Fibroblast of the aortic adventitia (primary cell): ENCODE measurements at places on chromosomes 2 and 18.

- DNase-seq: peak; percentile 93
These were observed 62.3 kb upstream of the YWHAQ start for GRCh38 chr2:9693196-9693491.

DNA sequence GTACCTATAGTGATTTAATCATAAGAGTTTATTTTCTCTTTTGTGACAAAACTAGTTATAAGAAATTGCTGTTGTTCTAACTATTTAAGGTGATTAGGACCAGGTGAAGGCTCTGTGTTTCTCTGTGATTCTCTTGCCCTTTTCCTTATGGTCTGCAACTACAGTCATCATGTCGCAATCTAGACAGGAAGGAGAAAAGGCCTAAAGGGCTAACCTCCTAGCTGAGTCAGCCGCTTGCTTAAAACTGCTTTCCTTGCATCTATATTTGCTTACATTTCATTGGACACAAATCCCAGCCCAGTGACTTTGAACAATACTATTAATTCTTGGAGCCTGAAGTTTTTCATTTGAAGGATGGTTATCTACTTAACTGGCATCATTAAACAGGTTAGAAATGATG, 93.1 kb downstream of the PIK3C3 start:
- DNase-seq: peak; percentile 81

DNA sequence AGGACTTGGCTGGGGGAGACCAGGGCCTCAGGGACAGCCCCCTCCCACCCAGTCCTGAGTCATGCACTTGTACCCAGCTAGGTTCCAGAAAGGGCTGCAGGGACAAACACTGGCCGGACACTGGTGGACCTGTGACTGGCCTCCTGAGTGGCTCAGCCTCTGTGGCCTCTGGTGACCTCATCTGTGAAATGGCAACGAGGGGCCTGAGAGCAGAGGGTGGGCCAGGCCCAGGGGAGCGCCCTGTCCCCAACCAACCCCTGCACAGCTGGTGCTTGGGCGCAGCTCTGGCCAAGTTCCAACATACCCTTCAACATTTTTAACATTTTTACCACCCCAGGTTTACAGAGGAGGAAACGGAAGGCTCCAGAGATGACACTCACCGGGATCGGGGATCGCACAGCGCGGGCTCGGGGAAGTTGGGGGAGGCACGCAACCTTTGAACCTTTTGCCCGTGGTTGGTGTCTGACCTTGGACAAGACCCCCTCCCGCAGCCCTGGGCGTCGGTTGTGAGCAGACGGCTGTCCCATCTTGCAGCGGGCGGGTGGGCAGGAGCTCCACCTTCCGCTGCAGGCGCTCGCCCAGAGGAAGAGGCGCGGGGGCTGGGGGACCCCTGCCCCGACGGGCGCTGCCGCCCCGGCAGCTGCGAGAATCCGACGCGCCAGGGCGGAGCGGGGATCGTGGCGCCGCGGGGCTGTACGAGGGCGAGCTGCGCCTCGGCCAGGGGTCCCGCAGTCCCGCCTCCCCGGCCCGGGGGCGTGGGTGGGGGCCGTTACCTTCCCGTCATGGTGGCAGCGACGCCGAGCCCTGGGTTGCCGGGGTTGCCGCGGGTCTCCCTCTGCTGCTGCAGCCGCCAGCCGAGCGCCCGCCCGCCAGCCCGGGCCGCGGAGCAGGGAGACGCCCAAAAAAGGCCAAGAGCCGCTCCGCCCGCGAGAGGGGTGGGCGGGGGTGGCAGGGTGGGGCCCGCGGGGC, 805 bp downstream of the LIMS2 start:
- no peak for DNase-seq

- peak; percentile 35 for DNase-seq
These were observed 127.8 kb downstream of the TRIB2 start for GRCh38 chr2:12844511-12844910.

DNA sequence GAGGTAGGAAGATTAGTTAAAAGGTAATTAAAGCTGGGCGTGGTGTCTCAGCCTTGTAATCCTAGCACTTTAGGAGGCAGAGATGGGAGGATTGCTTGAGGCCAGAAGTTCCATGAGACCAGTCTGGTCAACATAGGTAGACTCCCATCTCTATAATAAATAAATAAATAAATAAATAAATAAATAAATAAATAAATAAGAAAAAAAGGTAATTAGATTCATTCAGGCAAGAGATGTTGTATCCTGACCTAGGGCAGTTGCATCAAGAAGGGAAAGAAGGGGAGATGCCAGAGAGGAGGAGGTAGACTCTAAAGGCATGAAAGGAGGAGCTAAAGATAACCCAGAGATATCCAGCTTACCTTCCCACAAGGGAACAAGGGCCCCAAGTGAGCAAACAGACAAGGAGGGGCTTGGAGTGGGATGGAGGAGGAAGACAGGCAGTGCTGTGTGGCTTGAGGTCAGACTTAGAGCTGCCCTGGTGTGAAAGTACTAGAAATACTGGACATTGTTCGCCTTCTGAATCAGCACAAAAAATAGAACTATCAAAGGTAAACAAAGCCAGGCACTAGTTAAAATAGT, 7.4 kb upstream of the RAB1A start:
- DNase-seq: no peak

GRCh38 chr2:120738786-120739437, 3.2 kb downstream of the GLI2 start:
- no peak for DNase-seq

GRCh38 chr18:69838620-69839411, 108.9 kb downstream of the CD226 start:
- no peak for DNase-seq

GRCh38 chr2:222353993-222354392, 55.2 kb upstream of the PAX3 start:
- no peak for DNase-seq

- DNase-seq: no peak
These were observed 109.1 kb upstream of the ID2 start for GRCh38 chr2:8572712-8573233.

DNA sequence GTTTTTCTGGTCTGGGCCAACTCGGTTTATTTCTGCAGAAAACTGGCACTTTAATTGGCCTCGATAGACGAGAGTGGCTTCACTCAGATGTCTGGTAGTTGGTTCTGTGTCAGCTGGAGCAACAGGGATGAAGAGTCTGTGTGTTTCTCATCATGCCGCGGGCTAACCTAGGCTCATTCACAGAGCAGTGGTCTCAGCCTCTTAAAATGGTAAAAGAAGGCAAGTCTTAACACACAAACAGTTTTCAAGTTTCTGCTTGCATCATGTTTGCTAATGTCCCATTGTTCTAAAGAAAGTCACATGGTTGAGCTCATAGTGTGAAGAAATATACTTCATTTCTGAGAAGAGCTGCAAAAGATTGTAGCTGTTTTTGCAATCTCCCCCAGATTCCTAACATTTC, 37.5 kb upstream of the ANXA4 start:
- DNase-seq: peak; percentile 69

- DNase-seq: peak; percentile 36
These were observed 15.0 kb upstream of the HTR2B start for GRCh38 chr2:231139796-231140195.

GRCh38 chr2:144405982-144406788, 113.7 kb downstream of the ZEB2 start:
- DNase-seq: no peak

GRCh38 chr2:177765698-177766097, 306.9 kb downstream of the PDE11A start:
- DNase-seq: no peak

GRCh38 chr2:66334237-66335029, 100.5 kb upstream of the MEIS1 start:
- no peak for DNase-seq

GRCh38 chr18:33034945-33035344, 262.1 kb upstream of the KLHL14 start:
- DNase-seq: no peak

DNA sequence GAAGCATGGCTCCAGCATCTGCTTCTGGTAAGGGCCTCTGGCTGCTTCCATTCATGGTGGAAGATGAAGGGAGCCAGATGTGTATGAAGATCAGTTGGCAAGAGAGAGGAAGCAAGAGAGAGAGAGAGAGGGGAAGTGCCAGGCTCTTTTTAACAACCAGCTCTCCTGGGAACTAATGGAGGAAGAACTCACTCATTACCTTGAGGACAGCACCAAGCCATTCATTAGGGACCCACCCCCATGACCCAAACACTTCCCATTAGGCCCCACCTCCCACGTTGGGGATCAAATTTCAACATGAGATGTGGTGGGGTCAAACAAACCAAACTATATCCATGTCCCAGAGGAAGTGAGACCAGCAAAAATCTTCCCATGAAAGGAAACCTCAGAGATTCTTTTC, 124.8 kb upstream of the SIX2 start:
- DNase-seq: no peak

GRCh38 chr2:99974275-99974674, 168.1 kb downstream of the AFF3 start:
- no peak for DNase-seq

DNA sequence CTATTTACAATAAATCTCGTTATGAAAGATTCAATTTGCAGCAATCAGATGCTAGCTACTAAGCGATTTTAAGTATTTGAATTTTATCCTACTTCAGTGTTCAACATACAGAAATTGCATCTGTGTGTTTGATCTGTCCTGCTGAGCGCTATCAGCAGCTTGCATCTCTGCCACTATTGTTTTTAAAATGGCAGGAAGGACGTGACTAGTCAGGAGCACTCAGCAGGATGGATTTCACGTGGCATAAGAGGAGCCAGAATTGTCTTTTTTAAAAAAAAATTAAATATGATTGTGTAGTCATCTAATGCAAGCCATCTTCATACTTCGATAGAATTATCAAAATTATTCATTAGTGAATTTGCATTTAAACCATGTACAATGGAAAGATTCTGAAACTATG, 2.8 kb upstream of the KLHL14 start:
- no peak for DNase-seq

DNA sequence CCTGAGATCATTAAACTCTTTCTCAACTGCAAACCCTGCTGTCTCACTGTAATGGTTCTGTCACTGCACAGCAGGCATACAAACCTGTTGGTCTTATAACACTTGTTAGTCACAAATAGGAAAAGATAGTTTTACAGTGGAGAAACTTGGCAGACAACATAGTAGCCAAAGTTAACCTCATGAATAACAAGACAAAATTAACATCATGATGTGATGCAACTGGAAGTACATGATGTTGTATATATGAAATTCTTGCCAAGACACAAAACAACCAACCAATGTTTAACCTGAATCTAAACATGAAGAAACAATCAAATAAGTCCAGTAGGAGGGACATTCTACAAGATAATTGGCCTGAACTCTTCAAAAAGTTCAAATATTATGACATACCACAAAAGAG, 189.3 kb downstream of the RNF152 start:
- peak; percentile 87 for DNase-seq

DNA sequence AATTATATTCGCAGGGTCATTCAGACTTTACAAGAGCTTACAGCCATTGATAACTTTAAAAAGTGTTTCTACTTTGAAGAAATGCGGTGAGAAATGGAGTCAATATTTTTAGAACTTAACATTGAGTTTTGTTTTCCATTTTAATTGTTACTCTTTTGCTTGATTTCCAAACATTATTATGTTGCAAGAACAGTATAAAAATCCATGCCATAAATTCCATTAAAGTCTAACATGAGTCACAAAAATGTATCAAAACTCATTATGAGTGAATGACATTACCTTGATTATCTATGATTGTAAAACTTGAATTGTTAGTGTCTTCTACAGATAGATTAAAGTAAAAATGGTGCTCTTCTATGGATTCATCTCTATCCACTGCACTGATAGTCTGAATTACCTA, 92.6 kb downstream of the CDH19 start:
- no peak for DNase-seq
